ENCODE measurements at places on chromosomes 12 and 14. TPM values are rescaled to one million over a fixed set of nuclear protein-coding genes. Genes with fewer than 3 reads are reported as not detected.

Gene OTOGL
- not detected for total RNA-seq

- no peak for DNase-seq
Observed at GRCh38 chr12:97093187-97093683, 186.2 kb downstream of the NEDD1 start.

- no peak for DNase-seq
Observed at GRCh38 chr12:56753566-56753965, 1.4 kb upstream of the PRIM1 start.

GRCh38 chr12:6072302-6072752 lies 52.1 kb downstream of the VWF start:
- DNase-seq: no peak

Gene GLT8D2
- 4.9 TPM for total RNA-seq
